ENCODE measurements at places on chromosomes 2 and 18.

- no peak for DNase-seq
Observed at GRCh38 chr2:40016151-40016885, 237.3 kb upstream of the THUMPD2 start.

GRCh38 chr2:207385903-207386302 lies 143.9 kb upstream of the CREB1 start:
- DNase-seq = no peak

DNA sequence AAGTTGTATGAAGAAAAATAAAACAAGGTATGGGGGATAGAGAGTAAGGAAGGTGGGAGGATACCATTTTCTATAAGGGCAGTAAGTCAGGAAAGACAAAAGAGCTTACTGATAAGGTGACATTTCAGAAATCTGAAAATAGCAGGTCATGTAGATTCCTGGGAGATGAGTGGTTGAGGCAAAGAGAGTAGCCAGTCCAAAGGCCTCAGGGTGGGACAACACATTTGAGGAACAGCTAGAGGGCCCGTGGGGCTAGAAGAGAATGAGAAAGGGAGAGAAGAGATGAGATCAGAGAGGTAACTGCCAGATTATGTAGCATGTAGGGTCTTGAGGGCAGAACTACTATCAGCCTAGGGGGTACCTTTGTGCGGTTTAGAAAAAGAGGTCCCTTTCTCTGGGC lies 2.9 kb downstream of the CLHC1 start:
- no peak for DNase-seq

DNA sequence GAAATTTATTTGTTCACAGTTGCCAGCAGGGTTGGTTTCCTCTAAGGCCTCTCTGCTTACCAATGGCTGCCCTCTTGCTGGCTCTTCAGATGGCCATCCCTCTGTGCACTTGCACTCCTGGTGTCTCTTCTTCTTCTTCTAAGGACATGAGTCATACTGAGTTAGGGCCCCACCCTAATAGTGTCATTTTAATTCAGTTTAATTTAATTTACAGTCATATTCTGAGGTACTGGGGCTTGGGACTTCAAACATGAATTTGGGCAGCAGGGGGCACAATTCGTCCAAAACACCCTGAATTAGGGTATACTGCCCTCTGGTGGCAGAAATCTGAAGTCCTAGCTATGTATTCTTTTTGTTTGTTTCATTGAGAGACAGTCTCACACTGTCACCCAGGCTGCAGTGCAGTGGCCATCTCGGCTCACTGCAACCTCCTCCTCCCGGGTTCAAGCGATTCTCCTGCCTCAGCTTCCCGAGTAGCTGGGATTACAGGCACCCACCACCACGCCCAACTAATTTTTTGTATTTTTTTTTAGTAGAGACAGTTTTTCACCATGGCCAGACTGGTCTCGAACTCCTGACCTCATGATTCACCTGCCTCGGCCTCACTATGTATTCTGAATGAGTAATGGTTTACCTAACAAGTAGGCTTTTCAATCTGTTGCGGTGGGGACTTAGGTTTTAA lies 19.8 kb downstream of the SLC4A1AP start:
- DNase-seq = peak; percentile 64

DNA sequence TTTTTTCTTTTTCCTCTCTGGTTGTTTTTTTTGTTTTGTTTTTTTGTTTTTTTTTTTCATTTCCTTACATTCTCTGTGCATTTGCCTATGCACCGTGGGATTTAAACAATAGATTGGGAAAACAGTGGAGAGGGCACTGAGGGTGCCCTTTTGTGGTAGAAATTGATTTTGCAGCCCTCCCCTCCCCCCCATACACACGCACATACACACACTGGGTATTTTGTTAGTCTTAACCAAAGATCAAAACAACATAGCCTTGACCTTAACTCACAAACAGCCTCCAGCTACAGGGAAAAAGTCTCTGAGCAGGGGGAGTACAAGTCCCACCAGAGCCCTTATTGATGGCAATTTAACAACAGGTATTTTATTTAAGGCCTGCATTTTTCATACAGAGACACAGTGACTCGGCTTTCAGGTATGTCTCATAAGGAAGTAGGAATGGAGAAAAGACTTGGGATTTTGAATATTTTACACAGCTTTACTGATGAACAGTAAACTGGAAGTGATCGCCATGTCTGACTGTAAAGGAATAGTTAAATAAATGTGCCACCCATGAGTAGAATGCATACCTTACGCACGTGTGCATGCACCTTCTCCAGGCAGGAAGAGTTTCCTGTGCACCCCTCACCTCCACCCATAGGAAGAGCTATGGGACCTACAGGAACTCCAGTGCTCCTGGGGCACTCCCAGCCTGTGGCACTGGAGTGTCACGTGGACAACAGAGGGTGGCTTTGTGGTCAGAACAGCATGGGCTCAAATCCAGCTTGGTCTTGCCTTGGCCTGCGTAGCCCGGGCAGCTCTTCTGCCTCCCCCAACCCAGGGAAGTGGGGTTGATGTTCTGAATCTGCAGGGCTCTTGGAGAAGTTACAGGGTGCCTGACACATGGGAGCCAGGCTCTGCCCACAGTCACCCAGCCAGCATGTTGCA lies 266.4 kb downstream of the ANAPC1 start:
- no peak for DNase-seq

GRCh38 chr2:181198183-181198864 lies 217.9 kb downstream of the UBE2E3 start:
- no peak for DNase-seq

Measured in activated T-helper 1 cell treated with Interleukin-2 at 50 U/mL for 16 hours (primary cell).